Hepatocyte (in vitro differentiated cells): ENCODE measurements at places on chromosomes 12 and 14. TPM values are rescaled to one million over a fixed set of nuclear protein-coding genes. Genes with fewer than 3 reads are reported as not detected.

Gene TAS2R43
- polyA plus RNA-seq, result 0.44 and 0.69 TPM in 2 replicates

Gene MMP17
- 0.42 and 0.78 TPM in 2 replicates for polyA plus RNA-seq

DNA sequence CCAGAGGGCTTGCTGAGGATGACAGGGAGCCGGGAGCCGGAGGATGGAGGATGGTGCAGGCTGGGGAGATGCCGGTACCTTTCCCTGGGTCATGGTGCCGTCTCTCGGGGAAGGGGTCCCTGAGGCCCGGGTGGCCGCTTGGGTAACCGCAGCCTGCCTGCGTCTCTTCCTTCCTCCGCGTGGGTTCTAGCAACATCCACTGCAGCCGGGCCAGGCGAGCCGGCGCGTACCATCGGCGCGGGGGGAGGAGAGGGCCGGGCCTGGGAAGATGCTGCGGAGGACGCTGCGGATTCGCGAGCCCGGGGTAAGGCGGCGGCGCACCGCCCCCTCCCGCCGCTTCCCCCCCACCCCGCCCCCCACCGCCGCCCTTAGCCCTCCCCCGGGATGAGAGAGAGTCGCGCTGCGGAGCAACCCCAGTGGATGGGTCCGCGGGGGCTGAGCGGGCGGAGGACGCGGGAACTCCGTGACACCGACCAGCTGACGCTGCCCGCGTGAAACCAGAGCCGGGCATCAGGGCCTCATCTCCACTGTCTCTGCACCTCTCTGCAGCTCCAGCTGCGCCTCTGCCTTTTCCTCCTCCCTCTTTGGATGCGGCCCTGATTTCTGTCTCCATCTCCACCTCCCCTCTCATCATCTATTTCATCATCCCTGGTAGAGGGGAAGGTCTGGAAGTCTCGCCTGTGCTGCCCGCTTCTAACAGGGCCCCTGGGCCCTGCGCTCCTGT lies at the start of gene FAIM2:
TSS of gene FAIM2 (minus strand) at position 201 of the 724 bp plus-strand sequence. CDS start at position 93, 108 bp downstream.
- peak; percentile 79 for DNase-seq

GRCh38 chr12:116299064-116299463 lies 21.6 kb upstream of the MED13L start:
- DNase-seq, result no peak

Gene TRMT61A
- 13.2 and 15.0 TPM in 2 replicates for polyA plus RNA-seq

Gene RNASE1
- polyA plus RNA-seq, result 108 and 135 TPM in 2 replicates

- peak; percentile 84 for DNase-seq
These were observed 90.5 kb upstream of the TMPO start for GRCh38 chr12:98424726-98425401.

GRCh38 chr12:45705404-45705803 lies 24.1 kb upstream of the ARID2 start:
- no peak for DNase-seq

Gene CFAP54
- 0.30 and 0.64 TPM in 2 replicates for polyA plus RNA-seq

DNA sequence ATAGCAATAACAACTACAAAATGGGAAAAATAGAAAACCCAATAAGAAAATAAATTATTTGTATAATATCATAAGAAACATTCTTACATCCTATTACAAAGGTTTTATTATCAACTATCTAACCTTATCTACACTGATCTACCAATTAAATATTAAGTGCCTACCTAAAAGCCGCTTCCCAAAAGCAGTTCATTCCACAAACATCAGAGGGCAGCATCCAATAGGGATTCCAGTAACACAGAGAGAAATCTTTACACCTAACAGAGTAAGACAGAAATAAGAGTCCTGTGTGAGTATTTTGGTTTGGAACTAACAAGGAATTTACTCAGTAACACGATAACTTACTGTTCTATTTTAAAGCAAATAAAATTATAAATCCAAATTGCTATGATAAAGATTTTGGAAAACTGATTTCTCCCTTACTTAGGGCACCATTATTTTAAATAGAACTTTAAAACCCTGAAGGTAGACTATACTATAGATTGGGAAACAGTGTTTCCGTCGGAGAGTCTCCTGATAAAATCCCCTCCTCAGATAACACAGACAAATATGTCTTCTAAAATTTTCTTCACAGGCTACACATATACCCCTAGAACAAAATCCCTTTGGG lies 15.0 kb downstream of the GXYLT1 start:
- DNase-seq, result peak; percentile 68

Gene ACOT4
- 2.1 and 2.4 TPM in 2 replicates for polyA plus RNA-seq

- DNase-seq, result no peak
These were observed 19.5 kb downstream of the TTC9 start for GRCh38 chr14:70660967-70661893.

- no peak for DNase-seq
These were observed 77.9 kb downstream of the PTGER2 start for GRCh38 chr14:52391881-52392615.
